Stimulated activated CD8-positive, alpha-beta memory T cell treated with anti-CD3 and anti-CD28 coated beads, Interleukin-4, amount 100 ng/mL, for 1 hour (primary cell): ENCODE measurements at places on chromosomes 6 and 20.

DNA sequence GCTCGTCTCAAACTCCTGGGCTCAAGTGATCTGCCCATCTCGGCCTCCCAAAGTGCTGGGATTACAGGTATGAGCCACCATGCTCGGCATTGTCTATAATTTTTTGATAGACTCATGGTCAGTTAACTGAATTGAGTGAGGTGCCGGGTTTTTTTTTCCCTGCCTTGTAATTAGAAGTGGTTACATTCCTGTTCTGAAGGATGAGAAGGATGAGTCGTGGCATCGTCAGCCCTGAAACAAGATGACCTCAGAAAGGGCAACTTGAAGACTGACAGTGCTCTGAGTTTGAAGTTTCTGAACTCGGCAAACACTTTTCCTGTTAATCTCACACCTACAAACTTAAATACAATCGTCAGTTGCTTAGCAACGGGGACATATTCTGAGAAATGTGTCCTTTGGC, 158.7 kb upstream of the PDE10A start:
- DNase-seq = no peak

DNA sequence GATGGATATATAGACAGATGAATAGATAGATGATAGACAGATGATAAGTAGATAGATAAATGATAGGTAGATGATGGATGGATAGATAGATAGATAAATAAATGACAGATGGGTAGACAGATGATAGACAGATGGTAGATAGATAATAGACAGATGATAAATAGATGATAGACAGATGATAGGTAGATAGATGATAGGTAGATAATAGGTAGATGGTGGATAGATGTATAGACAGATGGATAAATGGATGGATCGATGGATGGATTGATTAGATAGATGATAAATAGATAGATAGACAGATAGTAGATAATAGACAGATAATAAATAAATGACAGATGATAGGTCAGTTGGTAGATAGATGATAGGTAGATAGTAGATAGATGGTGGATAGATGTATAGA, 212.7 kb downstream of the NFATC2 start:
- no peak for DNase-seq

- DNase-seq = no peak
Observed at GRCh38 chr6:44263354-44264100, 1.8 kb downstream of the NFKBIE start.

- no peak for DNase-seq
Observed at GRCh38 chr20:42179768-42180167, 561.6 kb upstream of the CHD6 start.
